GM23248 (cell line): ENCODE measurements at places on chromosomes 3 and 15.
A peak's percentile ranks its signal among the peaks of the same experiment; 100 is the strongest.

- DNase-seq, result no peak
Measured at GRCh38 chr3:125179884-125180240, 32.7 kb downstream of the SLC12A8 start.

DNA sequence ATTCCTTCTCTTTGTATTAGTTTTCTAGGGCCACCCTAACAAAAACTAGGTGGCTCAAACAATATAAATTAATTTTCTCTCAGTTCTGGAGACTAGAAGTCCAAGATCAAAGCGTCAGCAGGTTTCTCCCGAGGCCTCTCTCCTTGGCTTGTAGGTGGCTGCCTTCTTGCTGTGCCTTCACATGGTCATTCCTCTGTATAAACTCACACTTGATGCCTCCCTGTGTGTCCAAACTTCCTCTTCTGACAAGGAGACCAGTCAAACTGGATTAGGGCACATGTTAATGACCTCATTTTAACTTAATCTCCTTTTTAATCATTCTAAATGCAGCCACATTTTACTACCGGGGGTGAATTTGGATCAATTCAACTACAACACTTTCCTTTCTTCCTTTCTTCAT, 691.1 kb downstream of the DIPK2A start:
- DNase-seq, result no peak

- DNase-seq, result no peak
Measured at GRCh38 chr15:66142285-66142684, 111.3 kb downstream of the MEGF11 start.

DNA sequence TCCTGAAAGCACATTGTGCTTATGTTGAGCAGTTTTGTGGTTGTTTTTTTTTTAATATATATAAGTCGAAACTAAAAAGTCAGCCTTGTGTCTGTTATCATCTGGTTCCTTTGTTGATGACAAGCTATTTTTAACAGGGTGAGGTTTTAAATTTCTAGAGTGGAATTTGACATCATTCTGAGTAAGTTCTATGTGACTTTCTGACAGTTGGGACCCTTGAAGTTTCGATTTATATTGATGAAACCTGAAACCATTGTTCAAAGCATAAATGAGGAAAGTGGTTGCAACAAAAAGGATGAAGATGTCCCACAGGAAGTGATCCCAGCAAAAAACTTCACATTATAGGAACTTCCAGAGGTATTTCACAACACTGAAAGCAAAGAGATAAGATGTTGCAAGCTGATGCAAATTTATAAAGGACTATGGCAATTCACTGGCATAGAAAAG, 94.0 kb downstream of the CYP19A1 start:
- no peak for DNase-seq

DNA sequence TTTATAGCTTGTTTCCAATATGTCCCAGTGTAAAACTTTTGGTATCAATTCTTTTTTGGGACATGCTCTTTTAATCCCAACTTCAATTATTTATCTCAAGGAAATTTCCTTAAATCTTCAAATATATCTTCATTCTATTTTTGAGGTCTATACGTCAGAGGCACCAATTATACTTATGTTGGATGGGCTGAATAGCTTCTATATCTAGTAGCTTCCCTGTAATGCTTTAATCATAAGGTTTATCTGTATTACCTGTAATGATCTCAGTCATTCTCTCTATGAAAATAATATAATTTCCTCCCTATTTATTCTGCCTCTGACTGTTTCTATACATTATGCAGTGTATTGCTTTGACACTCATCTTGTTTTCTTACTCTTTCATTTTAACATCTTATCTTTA, 29.9 kb upstream of the MCCC1 start:
- peak; percentile 39 for DNase-seq

DNA sequence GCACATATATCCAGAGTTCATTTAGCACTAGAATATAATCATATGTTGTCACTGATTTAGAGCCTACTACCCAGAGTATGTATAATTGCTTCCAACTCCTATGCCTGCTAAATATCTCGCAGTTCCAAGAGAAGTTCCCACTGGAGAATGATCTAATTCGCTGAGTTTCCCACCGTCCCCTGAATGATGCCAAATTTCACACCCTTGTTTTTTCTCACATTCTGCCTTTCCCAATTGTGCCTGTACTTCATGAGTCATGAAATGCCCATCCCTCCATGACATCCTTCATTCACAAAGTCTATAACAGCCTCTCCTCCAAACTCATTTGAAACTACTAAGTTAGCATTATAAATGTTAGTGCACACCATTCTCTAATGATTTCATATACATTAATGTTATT, 177.2 kb downstream of the CBLB start:
- DNase-seq, result peak; percentile 59

- peak; percentile 39 for DNase-seq
Measured at GRCh38 chr3:126213379-126214028, 33.1 kb upstream of the ALDH1L1 start.

GRCh38 chr3:143037867-143038266, 36.5 kb downstream of the U2SURP start:
- peak; percentile 18 for DNase-seq

GRCh38 chr3:149845570-149846244, 32.7 kb downstream of the RNF13 start:
- peak; percentile 9 for DNase-seq

- no peak for DNase-seq
Measured at GRCh38 chr15:91826443-91826842, 27.1 kb upstream of the SLCO3A1 start.

GRCh38 chr15:60804986-60805949, 326.3 kb upstream of the ICE2 start:
- DNase-seq, result peak; percentile 91

- no peak for DNase-seq
Measured at GRCh38 chr15:48888191-48888590, 10.3 kb downstream of the EID1 start.

DNA sequence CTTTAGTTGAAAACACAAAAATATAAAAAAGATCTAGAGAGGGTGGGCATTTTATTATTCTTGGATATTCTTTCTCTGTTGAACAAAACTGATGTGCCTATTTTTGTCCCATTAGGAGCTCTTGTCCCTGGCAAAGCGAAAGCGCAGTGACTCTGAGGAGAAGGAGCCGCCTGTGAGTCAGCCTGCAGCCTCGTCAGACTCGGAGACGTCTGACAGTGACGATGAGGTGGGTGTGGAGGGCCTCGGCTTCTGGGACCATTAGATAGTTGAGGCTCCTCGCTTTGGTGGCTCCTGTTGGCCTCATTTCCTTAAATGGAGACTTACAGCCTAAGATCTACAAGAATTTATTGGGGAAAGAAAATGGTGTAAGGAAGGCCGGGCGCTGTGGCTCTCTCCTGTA, 21.3 kb downstream of the RTF1 start:
- no peak for DNase-seq

DNA sequence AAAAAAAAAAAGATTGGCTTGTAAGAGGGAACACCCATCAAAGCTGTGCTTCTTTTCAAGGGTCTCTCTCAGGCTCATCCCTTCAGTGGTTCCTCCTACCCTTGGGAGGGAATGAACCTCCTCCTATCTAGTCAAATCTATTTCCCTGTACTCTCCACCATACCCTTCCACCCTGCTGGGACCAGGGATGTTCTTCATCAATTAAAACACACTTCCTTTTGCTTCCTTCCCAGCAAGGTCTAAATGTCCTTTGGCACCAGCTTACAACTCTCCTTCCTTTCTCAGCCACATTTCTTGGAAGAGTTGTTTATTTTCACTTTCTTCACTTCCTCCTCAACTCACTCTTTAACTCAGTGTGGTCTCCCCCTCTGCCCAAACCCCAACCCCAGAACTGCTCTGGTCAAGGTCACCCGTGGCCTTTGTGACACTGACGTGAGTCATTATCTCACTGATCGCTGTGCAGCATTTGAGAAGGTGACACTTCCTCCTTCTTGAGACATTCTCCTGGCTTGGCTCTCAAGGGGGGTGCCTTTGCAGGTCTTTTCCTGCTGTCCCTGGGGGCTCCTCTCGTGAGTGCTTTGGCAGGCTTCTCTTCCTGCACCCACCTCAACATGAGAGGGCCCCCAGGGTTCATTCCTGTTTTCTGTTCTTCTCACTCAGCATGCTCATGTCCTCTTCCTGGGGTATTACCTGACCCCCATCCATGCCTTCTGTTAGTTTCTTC, 210.5 kb upstream of the TLE3 start:
- DNase-seq, result no peak

DNA sequence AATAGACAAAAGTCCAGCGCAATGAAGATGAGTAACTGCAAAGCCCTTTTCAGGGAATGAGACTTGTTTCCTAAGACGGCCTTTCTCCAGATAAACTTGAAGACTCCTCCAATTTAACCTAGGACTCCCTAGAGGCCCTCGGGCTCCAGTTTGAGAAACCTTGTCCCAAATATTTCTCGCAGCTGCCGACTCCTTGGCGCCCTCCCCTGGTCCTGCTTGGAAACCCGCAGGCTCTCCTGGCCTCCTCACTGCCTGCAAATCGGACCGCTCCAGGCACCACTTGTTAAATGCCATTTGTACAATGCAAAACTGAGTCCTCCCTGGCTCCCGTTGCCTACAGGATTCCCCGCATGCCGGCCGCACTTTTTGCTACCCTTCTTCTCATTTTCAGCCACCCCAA, 36.8 kb downstream of the MUC4 start:
- DNase-seq, result peak; percentile 61

- DNase-seq, result peak; percentile 49
Measured at GRCh38 chr3:13141991-13142412, 68.8 kb upstream of the IQSEC1 start.

DNA sequence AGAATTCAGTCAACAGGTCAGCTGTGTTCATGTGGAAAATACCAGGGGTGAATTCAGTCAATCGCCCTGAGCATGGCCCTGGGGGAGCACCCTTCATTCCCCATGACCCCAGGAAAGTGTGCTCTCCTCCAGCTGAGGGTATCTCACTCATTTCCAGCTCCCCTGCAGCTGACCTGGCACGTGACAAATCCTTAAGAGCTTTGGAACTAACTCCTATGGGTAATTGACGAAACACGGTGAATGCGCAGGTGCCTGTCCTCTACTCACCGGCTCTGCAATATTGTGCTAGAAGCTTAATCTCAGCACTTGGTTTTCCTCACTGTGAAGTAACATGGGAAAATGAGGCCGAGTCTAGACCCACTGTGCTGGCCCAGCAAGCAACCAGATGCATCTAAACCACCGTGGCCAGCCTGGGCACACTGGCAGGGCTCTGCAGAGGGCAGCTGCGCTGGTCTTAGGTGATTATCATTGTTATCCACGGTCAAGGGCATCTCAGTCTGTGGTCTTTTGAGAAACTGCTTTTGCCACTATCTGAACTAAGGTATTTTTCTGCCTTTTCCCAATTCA, 63.1 kb downstream of the SPSB4 start:
- DNase-seq, result no peak

- DNase-seq, result no peak
Measured at GRCh38 chr15:26212109-26212508, 349.0 kb upstream of the ATP10A start.

GRCh38 chr3:80244390-80244789, 476.6 kb upstream of the ROBO1 start:
- peak; percentile 3 for DNase-seq

DNA sequence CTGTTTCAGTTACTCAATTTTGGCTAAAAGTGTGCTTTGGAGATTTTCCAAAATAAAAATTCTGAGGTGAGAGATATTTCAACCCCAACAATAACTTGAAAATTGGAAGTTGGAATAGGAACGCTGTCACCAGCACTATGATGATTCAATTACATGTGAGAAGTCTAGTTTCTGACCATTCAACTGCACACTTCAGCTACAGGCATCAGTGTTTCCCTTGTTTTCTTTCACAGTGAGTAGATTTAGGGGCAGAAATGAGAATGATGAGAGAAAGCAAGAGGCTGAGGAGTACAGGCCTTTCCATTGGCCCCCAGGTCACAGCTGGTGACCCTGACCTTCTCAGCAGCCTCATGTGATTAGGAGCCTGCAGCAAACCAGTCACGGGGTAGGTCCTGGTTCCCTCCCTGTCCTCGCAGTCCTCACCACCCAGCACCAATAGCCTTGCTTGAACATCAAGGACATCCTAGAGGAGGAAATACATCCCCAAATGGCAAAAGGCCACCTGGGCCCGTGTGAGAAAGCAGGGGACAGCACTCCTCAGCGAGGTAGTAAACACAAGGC, 10.0 kb upstream of the FILIP1L start:
- no peak for DNase-seq

DNA sequence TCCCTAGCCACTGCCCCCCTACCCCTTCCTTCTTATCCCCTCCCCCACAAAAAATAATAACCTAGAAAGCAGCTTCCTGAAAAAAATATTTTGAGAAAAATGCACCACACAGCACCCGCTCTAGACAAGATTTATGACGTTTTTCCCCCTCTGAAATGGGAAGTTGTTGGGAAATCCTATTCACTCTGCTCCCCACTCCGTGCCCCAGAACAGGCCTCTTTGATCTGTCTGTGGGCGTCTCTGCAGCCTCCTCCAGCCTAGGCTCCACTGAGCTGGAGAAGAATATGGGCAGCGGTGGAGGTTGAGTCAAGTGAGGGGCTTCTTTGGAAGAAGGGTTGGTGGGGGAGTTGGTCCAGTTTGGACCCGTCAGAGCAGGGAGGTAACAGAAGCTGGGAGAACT, 28.5 kb upstream of the POLG start:
- DNase-seq, result no peak

DNA sequence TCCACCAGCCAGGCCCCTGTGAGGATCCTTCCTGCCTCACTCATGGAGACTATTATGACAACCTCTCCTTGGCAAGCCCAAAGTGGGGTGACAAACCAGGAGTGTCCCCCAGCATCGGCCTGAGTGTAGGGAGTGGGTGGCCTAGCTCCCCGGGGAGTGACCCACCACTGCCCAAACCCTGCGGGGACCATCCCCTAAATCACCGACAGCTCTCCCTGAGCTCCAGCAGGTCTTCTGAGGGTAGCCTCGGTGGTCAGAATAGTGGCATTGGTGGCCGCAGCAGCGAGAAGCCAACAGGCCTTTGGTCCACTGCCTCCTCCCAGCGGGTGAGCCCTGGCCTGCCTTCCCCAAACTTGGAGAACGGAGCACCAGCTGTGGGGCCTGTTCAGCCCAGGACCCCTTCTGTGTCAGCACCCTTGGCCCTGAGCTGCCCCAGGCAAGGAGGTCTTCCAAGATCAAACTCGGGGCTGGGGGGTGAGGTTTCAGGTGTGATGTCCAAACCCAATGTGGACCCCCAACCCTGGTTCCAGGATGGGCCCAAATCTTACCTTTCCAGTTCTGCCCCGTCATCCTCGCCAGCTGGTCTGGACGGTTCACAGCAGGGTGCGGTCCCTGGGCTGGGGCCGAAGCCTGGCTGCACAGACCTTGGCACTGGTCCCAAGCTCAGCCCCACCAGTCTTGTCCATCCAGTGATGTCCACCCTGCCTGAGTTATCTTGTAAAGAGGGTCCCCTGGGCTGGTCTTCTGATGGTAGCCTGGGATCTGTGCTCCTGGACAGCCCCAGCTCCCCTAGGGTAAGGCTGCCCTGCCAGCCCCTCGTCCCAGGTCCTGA, 1.0 kb downstream of the LIMD1 start:
- DNase-seq, result no peak

- DNase-seq, result no peak
Measured at GRCh38 chr3:120604382-120604781, 8.2 kb downstream of the NDUFB4 start.

- DNase-seq, result peak; percentile 67
Measured at GRCh38 chr3:39101022-39101689, 6.3 kb downstream of the GORASP1 start.

- DNase-seq, result no peak
Measured at GRCh38 chr15:63626955-63627354, 29.8 kb downstream of the FBXL22 start.
